ENCODE measurements at places on chromosomes 2 and 18.
A peak's percentile ranks its signal among the peaks of the same experiment; 100 is the strongest.

DNA sequence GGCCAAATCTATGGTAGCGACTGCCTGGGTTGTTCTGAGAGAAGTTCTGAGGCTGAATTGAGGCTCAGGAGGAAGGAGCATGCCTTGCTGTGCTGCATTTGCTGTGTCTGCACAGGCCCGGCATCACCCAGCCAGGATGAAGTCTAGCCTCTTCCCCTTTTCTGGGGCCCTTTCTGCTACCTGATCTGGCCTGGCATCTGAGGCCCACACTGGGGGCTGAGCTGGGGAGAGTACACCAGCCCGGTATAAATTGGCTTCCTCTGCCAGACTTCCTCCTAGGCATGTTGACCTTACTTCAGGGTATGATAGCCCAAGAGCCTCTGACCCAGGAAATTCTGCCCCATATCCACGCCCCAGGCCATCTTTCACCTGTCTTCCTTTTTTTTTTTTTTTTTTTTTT, 30.0 kb downstream of the MRPL35 start:
- DNase-seq, result no peak

DNA sequence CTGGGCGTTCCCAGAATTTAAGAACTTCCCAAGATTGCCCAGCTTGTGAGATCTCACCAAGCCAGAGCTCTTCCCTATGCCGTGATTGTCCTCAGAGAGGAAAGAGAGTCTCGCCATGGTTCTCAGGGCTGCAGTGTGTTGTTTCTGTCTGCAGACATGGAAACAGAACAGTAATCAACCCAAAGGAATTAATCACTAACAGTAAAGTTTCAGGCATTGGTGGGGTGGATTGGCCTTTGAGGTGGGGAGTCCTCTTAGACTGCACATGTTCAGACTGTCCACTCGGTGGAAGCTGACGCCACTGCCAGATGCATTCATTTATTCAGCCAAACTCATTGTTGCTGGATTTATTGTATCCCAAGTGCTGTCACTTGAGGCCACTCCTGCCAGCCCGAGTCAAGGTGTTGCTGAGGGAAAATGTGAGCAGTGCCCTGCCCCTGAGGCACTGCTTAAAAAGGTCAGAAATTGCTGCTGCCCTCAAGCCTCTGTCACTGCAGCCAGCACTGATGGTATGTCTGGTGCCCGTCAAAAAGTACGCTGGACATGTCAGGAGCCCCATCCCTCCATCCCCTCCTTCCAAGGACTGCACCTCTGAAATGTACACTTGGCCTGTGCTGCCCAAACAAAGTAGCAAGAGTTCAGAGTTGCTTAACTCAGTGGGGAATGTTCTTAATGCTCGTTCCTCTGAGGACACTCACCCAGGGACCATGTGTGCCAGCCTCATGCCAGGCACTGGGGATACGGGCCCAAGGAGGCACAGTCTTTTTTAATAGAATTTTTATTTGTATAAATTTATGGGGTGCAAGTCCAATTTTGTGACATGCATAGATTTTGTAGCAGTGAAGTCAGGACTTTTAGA, 201.0 kb downstream of the GLI2 start:
- no peak for DNase-seq

GRCh38 chr2:206452750-206453149, 9.4 kb downstream of the ADAM23 start:
- DNase-seq, result peak; percentile 66

DNA sequence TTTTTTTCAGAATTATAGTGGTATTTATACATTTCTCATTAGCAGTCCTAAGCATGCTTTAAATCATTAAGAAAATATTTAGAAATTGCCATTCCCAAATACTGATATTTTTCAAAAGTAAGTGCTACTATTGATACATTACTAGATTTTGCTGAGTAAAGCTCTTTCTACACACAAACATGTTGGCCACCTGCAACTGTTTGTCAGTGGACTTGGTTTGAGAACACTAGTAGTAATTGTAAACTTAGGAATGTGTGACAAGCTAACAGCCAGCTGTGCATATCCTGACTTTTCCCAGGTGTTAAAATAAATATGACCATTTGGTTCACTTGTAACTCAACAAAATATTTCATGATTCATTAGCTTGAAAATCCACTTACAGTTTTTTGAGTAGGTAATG, 103.1 kb downstream of the MSTN start:
- no peak for DNase-seq

DNA sequence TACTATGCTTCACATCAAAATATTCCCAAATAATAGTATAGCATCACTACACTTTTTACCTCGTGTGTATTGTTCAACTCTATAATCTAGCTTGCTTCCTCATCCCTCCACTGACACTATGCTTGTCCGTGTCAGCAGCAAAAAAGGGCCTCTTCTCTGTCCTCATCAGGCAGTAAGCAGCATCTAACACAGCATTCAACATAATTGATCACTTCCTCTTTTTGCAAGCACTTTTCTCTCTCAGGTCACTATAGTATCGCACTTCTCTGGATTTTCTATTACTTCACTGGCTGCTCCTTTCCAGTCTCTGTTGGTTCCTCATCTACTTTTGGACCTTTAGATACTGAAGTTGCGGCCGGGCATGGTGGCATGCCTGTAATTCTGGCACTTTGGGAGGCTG, 64.9 kb upstream of the ZSWIM2 start:
- DNase-seq, result no peak

- peak; percentile 34 for DNase-seq
These were observed 191.8 kb downstream of the IKZF2 start for GRCh38 chr2:212959471-212960117.

DNA sequence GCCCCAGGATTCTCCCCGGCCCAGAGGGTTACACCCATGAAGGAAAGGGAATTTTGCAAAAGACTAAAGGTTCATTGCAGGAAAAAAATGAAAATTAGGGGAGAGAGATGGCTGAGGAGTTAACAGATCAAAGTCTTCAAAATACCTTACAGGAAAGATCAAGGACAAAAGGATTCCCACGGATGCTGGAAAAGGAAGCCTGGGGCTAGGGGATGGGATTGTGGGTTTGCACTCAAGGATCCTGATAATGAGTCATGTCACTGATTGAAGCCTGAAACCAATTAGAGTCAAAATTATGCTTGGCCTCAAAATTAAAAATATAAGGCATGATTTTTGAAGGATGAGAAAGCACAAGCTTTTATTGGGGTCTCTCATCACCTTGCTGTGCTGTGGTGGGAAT, 32.6 kb upstream of the COPS8 start:
- DNase-seq, result no peak

DNA sequence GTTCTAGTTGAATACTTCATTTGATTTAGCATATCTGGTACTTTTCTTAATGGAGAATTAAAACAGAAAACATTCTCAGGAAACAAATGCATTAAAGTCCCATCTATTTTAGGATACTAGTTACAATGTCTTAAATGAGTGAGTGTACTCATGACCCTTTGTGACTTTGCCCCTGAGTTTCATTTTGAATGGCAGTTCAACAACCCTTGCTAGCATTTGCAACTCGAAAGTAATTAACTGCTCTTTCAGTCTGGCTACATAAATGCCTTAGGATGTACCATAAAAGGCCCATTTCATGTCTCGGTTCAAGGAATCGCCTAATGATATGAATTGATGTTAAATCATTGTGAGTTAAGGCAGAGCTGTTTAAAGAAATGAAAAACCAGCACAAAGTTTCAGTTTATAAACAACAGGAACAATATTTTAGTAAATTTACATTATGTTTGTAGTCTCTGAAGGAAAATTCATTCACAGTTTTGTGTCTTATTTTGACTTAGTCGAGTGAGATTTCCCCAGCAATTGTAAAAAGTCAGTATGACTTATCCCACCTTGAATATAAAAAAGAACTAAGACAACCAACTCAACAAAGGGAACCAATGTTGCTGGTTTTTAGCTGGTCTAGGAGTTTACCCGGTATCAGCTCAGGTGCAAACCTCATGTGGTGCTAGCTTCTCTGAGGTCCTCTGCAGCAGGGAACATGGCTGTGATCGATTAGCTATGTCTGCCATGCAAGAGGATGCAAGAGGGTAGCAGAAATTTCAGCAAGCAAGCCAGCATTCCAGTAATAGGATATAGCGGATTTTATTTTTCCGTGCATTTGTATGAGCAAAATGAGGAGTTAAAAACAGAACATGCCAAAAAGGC, 386.2 kb downstream of the PTPRM start:
- DNase-seq, result no peak

- peak; percentile 80 for DNase-seq
These were observed 13.2 kb downstream of the EVA1A start for GRCh38 chr2:75547345-75548035.

DNA sequence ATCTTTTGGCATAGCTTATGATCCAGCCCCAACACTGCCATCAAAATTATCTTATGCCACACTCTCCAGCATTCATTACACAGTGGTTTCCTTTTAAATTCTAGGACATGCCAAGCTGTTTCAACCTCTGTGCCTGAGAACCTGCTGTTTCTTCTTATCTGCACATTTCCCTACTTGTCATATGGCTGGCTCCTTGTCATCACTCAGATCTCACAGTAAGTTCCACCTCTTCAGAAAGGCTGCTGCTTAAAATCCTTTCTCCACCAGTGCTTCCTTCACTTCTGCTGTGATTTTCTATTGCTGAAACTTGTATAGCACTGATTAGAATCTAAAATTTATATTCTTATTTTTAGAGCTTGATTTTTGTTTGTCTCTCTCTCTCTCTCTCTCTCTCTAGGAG, 43.4 kb downstream of the MC4R start:
- DNase-seq, result no peak

- DNase-seq, result peak; percentile 63
These were observed 25.3 kb upstream of the ANXA4 start for GRCh38 chr2:69716555-69717120.

- DNase-seq, result no peak
These were observed 9.5 kb downstream of the FASTKD2 start for GRCh38 chr2:206774871-206775270.

DNA sequence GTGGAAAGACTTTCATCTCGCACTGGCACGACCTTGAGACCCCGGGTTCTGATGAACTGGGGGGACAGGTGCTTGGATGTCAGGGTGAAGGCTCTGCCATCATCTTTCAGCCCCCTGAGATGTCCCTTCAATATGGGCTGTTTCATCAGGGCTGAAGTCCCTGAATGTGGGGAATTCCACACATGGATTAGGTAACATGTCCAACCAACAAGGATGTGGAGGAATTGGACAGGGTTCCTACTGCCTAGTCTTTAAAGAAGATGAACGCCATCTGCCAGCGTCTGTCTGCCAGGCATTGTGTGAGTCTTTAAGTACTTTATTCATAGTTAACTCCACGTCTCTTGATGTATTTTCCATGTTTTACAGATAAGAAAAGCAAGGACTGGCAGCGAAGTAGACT, 5.9 kb upstream of the GRHL1 start:
- no peak for DNase-seq

GRCh38 chr2:234840336-234840735, 111.5 kb upstream of the SH3BP4 start:
- peak; percentile 97 for DNase-seq

DNA sequence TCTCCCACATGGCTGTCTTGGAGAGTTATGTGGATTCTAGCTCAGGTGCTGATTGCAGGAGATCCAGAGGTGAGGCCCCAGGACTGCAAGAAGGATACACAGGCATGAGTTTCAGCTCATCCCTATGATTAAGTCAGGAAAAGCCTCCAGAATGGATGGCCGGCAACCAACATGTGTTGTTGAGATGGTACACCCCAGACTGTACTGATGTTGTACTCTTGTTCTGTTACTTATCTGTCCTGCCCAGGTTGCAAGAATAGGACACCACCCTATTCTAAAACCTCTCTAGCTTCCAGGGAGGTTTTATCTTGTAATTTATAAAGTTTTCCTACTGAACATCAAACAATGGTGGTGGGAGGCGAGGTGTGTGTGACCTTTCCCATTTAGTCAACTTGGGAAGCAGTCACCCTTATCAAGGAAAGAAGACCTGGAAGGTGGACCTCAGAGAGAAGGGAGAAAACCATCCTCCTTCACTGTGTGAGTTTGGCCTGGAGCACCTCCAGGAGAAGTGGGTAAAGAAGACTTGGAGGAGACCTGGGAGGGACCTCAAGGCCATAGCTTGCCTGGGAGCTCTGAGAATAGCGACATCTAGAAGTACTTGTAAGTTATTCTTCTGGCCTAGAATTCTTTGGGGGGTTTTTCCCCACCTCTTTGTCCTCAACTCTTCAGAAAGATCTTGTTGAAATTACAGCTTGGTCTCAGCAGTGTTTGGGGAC, 8.6 kb downstream of the FAM124B start:
- no peak for DNase-seq

GRCh38 chr2:239211396-239212094, 189.3 kb downstream of the HDAC4 start:
- DNase-seq, result no peak

DNA sequence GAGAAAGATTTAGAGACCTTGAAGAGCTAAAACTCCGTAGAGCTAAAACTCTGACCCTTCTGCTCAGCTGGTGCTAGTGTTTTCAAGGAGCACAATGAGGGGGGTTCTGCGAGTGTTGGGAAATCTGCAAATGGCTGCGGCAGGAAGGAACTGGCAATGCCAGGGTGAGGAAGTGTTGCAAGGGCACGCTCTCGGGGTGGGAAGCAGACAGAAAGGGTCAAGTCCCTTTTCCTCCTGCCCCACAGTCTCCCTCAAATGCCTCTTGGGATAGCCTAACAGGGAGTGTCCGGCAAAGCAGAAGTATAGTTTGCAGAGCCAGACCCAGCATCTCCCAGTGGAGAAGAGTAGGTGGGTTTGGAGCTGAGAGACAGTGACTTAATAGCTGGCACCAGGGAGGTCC, 60.5 kb downstream of the NCAPH start:
- no peak for DNase-seq

GRCh38 chr2:70473101-70473722, 80.4 kb downstream of the TGFA start:
- DNase-seq, result no peak

DNA sequence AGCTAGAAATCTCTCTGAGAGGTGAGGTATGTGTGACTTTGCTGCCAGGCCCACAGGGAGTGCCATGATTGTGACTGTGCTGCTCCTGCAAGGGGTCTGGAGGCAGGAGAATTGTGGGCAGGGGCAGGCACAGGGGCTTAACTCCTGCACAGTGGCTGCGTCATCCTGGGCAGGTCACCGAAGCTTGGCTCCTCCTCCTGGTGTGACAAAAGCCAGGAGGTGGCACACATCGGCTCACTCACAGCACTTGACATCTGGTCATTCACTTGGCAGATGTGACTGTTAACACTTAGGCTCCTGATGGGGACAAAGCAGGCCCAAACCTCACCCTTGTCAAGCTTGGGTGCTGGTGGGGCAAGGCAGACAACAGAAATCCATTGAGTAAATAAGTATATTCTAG, 36.4 kb upstream of the GLI2 start:
- DNase-seq, result no peak

Measured in A172 (cell line).